ENCODE measurements at places on chromosomes 7 and 10.
A peak's percentile ranks its signal among the peaks of the same experiment; 100 is the strongest.

- no peak for DNase-seq
Measured at GRCh38 chr10:102814453-102814871, 22.8 kb downstream of the CYP17A1 start.

DNA sequence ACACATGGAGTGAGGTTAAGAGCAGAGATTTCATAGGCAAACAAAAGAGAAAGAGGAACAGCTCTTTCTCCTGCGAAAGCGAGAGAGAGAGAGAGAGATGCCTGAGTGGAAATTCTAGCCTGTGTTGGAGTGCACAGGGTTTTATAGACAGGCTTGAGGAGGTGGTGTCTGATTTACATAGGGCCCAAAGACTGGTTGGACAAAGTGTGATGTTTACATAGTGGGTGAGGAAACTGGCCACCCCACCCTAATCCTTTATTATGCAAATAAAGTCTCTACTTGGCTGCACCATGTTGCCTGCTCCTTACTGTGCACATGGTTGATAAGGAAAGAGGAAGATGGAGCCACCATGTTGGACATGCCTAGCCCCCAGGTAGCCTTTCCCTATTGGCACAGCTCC is 967.8 kb upstream of the SORCS1 start:
- DNase-seq: no peak

DNA sequence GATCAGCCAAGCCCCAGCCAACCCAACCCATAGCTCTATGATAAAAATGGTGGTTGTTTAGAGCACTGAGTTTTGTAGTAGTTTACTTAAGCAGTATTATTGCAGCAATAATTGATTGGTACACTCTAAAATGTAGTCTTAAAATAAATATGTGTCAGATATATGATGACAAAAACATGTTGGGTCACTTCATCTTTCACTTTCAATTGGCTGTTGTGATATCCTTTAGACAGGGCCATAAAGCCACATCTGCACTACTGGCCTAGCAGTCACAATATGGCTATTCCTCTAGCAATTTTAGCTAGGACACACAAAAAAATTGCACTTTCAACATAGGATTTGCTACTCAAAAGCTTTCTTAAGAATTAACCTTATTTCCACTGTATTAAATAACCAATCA is 5.9 kb upstream of the CAV1 start:
- DNase-seq: no peak

GRCh38 chr10:4725917-4726606 is 99.9 kb upstream of the AKR1E2 start:
- peak; percentile 58 for DNase-seq

DNA sequence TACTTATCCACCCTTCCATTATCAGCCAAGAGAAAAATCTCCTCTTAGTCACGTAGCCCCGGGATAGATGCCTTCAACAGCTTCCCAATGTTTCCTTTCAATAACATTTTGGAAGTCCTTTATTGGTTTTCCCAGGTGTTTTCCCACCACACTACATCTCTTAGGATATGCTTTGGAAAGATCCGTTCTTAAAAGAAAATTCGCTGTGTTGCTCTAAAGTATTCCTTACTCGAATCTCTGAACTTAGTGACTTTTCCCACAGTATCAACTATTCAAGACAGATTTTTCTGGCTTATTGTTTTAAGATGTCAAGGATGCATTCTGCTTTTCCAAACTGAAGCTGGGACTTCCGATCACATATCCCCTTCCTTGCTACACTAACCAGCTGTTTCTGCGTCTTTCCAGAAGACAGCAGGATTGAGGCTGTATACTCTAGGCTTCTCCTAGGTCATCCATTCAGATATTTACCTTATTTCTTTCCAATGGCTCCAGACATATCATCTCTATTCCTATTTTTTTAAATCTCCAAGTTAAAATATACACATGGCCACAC is 36.5 kb upstream of the SVIL start:
- no peak for DNase-seq

GRCh38 chr10:18214691-18215563 is 74.7 kb downstream of the CACNB2 start:
- DNase-seq: no peak

DNA sequence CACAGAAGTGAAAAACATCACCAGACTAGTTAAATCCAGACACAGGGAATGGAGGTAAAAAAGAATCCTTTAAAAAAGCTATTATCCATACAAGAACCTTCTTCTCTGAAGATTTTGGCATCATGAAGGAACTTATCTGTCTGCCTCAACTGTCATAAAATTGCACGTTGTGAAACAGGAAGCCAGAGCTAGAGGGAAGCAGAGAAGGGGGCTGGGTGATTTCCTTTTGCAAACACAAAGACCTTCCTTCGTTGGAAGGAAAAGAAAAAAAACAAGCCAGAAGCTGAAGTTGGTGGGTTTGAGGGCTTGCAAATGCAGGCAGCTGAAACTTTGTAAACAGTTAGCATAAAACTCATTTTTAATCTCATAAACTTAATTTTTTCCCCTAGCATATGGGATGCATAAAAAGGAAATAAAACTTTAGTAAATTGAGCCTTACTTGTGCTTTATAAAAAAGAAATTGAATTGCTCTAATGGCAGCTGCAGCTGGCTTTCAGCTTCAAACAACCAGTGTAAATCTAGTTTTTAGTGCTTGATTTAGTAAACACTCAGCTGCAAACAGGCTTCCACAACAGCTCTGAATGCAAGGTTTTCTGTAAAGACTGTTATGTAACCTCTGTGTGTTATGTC is 101.6 kb downstream of the OTUD1 start:
- DNase-seq: no peak

GRCh38 chr10:108735380-108735779 is 1187.9 kb downstream of the XPNPEP1 start:
- peak; percentile 85 for DNase-seq

DNA sequence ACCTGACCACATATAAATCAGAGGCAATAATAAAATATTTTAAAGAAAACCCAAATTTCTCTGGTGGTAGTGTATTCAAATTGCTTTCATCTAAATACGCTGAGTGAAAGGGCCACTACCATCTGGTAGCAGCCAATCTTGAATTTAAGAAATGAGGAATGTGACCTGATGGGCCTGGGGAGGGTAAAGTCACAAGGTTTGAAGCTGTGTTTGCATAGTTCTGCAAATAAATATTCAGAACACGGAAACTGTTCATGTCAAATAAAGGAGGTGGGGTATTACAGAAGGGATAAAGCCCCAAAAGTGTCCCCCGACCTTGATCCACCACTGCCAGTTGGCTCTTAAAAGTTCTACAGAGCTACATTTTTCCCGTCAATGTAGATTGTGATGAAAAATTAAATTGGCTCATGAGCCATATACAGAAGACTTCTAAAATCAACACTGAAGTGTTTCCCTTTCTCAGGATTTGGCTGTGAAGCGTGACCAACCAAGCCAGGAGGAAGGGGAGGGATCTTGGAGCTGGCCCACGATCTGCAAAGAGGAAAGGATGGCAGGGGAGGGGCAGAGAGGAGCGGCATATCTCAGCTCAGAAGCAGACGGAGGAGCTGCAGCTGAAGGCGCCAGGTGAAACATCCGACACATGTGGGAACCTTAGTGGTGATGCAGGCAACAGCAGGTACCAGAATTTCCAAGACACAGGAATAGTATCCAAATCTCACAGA is 39.6 kb downstream of the MPP7 start:
- no peak for DNase-seq

DNA sequence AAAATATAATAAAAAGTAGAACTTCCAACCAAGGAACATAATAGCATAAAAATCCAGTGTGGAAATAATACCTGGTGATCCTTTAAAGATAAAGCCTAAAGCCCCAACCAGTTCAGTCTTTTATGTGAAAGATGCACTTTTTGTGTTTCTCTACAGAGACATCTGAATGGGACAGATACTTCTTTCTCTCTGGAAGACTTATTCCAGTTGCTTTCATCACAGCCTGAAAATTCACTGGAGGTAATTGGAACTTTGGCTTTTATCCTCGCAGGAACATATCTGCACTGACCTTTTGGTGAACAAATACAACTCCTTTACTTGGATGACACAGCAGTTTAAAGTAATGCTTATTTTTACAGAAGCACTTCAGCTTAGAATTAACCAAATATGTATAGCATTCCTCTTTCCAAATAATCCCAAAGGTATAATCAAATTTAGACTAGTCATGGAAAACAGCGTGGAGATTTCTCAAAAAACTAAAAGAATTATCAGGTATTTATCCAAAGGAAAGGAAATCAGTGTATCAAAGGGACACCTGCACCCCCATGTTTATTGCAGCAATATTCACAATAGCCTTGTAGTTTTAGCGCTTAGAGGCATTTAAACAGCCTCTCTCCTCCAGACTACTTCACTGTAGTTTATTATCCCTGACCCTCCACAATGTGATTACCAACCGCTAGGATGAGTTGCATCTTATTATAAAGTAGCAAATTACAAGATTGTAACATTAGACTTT is 16.8 kb downstream of the HNRNPA2B1 start:
- DNase-seq: no peak

- DNase-seq: no peak
Measured at GRCh38 chr7:45451342-45452035, 122.7 kb upstream of the ADCY1 start.

DNA sequence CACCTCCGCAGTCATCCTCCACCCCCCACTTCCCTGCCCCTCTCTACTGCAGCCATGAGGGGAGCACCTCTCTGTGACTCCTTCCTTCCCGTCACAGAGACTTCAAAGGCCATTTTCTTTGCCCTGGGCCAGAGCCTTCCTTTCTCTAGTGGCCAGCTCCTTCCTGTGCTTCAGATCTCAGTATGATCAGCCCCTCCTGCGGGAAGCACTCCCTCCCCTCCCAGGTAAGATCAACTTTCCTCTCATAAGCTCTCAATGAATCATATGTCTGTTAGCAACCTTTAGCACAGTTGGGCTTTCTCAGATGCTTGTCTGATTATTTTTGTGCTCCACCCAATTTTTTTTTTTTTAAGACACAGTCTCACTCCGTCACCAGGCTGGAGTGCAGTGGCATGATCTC is 241.0 kb upstream of the PRSS1 start:
- no peak for DNase-seq

DNA sequence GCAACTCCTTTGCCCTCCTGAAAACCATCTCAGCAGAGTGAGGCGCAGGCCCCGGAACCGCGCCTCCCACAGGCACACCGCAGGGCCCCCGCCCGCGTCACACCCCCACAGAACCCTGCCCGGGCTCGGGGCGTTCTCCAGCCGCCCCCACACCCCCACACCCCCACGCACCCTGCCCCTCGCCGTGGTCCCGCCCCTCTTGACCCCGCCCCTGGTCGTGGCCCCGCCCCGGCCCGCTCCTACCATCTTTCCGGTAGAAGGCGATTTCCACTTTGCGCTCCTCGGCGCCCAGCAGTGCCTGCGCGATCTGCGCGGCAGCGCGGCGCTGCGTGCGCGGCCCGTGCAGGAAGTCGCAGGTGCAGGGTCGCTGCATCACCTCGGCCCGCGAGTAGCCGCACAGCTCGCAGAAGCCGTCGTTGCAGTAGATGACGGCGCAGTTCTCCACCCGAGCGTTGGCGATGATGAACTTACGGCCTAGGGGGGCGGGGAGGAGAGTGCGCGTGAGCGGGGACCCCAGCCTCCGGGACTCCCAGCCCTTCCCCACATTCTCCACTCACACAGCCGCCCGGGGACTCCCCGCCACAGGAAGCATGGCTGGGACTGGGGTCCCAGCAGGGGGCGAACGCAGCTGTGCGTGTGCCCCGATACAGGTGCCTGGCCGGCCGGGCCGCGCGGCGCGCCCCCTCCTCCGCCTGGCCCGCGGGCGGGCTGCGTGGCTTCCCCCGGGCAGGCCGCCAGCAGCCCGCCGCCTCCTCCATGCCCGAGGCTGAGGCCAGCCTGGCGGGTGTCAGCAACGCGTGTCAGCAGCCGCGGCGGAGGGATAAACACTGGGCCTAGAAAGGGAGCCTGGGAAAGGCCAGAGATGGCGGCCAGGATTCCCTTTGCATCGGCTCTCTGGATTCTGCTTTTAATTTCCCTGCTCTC is 3.4 kb downstream of the KCNH2 start:
- no peak for DNase-seq

DNA sequence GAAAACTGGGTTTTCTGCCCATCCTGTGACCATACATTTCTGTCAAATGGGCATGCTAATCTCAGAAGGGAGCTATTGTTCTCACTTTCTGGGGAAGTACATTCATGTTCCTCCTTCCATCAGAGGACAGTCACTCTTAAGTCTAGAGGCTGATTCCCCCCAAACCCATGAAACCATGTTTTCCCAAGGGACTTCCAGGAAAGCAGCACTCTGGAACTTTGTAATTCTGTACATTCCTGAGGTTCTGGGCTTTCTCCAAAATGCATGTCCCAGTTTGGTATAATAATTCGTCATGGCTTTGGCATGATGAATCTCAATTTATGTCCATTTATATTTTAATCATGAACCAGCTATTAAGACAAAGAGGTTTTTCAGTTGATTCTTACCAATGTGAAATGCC is 688.1 kb downstream of the LRMDA start:
- DNase-seq: peak; percentile 86

- DNase-seq: no peak
Measured at GRCh38 chr7:80856769-80857168, 62.1 kb downstream of the SEMA3C start.

GRCh38 chr7:158408318-158408920 is 179.2 kb downstream of the PTPRN2 start:
- no peak for DNase-seq
